KBM-7 (cell line): ENCODE measurements at places on chromosomes 4 and X.

DNA sequence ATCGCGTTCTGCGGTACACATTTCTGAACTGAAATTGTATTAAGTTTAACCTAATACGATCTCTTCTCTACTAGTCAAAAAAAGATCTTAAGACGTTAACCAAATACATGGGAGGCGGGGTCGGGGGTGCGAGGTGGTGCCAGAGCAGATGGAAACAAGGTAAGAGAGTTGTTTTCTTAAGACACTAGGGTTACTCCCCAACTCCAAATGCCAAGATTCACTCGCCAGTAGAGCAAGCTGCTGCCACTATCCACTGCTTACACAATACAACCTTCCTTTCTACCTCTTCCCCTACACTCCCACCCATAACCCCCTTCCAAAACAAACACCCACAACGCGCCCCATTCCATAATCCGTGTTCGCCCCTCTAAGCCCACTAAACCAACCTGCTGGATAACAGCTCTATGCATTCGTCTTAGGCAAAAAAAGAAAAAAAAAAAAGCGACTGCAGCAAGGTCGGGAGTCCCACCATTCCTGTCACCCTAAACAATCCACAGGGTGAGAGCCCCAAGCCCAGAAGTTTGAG lies 1.3 kb downstream of the LCORL start:
- no peak for DNase-seq

GRCh38 chrX:17390419-17390850 lies 15.4 kb downstream of the NHS start:
- no peak for DNase-seq

GRCh38 chrX:24480400-24480865 lies 15.3 kb downstream of the PDK3 start:
- DNase-seq = peak; percentile 62

- DNase-seq = no peak
Observed at GRCh38 chrX:120125444-120125843, 9.7 kb upstream of the RHOXF1 start.

- DNase-seq = no peak
Observed at GRCh38 chr4:68433582-68433981, 13.7 kb upstream of the TMPRSS11E start.

DNA sequence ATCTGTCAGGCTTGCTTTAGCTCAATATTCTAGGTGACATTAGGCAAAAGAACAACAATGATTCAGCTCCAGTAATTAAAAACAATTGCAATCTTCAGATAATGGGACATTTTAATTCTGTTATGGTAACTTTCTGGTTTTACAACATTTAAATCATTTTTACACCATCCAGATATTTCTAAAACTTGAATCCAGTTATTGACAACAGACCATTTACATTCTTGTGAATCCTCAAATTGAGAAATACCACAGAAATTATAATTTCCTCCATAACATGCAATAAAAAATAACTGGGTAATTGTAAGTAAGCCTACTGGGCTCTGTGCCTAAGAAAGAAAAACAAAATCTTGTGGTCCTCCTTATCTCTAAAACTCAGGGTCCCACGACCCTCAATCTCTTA lies 195.0 kb upstream of the S100G start:
- no peak for DNase-seq

DNA sequence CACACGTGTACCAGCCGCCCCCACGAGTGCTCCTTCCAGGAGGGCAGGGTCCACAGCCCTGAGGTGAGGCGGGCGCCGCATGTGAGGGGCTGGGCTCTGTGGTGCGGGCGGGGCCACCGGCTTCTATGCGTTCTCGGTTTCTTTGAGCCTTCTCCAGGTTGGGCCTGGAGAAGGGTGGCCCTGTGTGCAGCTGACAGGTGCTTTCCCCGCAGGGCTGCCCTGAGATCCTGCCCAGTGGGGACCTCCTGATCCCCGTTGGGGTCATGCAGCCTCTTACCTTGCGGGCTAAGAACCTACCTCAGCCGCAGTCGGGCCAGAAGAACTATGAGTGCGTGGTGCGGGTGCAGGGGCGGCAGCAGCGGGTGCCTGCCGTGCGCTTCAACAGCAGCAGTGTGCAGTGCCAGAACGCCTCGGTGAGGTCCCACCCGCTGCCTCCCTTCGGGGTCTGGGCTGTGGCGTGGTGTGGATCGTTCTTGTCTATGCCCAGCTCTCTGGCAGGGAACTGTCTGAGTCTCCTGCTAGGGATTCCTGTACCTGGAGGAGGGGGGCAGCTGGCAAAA lies 6.8 kb downstream of the PLXNA3 start:
- no peak for DNase-seq

GRCh38 chrX:57977992-57978391 lies 67.7 kb upstream of the ZXDA start:
- DNase-seq = peak; percentile 46

DNA sequence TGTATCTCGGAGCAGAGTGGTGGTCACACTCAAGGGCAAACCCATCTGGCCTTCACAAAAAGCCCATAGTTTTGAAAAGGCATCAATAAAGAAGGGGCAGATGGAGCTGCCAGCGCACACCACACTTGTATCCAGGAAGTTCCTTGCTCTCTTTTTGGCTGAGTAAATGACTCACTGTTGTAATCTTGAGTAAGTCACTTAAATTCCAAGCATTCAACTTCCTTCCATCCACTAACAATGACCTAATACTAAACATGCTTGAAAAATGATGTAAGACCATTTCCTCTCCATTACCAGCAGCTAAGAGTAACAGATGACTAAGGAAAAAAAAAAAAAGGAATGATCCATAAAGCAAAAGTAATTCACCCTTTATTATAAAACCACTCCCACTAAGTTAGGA lies 32.4 kb upstream of the MYOZ2 start:
- peak; percentile 72 for DNase-seq

DNA sequence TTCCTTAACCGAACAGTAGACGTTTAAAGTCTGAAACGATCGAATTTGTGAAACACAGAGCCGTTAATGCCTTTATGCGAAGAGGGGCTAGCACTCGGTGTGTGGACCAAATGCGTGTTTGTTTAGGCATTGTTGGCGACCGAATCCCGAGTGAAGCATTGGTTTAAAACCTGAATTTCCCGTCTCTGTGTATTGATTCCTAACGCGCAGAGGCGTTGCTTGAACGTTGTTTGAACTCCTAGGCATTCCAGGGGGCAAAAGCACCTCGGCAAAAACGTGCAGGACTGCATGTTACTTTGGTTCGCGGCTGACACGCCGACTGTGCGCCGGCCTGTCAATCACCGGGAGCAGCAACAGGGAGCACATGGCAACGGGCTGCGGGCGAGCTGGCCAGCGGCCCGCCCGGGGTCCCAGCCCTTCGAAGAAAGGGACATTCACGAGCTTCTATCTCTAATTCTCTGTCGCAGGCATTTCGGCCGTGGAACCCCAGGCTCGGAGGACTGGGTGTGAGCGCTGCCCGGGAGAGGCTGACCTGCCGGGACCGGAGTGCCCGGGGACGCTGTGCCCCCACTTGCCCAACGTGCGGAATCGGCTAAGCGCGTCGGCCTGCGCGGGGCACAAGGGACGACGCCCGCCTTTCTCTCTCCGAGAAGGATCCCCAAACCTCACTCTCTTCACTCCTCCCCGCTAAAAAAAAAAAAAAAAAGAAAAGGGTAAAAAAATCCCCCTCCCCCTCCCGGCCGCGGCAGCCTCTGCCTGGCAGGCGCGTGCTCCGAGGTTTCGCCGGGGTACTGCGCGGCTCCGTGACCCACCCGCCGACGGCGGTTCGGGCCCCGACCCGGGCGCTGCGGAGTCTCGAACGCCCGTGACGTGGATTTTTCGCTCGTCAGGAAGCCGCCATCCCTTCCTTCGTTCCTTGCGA lies 810 bp downstream of the SPRY1 start:
- DNase-seq = peak; percentile 60

DNA sequence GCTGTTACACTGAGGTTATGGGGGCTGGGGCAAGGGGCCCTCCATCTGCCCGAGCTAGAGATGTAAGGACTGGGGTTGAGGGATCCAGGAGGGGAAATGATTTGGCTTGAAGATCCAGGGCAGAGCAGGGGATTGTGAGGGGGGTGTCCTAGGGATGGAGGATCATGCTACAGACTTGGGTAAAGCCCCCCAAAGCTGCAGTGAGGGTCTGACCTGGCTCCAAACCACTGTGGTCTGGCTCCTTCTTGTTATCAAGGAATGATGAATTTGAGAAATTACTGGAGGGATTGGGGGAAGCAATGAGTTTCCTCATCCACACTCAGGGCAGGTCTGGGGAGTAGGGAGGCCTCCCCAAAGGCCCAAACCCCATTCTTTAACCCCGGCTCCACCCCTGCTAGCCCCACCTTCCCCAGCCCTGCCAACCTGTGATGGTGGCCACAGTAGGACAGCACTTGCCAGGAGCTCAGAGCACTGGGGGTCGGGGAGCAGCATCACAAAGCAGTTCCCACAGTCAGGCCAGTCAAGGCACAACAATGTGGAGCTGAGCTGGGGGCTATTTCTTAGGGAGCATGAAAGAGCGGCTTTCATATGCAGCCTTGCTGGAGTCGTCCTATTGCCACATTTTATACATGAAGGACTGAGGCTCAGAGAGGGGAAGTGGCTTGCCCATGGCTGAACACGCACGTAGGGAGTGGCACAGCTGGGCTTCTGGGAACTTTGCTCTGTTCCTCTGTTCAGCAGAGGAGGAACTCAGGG lies 165.5 kb downstream of the EFNB1 start:
- DNase-seq = peak; percentile 52

- DNase-seq = no peak
Observed at GRCh38 chr4:182823576-182823975, 93.6 kb downstream of the DCTD start.

DNA sequence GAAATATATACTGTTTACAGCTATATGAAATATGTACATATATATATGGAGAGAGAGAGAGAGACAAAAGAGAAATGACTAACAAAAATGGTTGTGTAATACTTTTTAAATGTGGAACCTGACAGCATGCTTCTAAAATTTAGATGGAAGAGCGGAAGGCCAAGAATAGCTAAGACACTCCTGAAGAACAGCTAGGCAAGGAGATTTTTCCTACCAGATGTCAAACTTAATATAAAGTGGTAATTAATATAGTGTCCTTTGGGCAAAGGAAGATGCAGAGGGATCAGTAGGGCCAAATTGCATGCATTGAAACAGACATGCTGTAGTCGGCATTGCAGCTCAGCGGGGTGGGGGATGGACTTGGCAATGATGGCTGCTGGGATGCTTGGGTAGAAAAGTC lies 45.2 kb downstream of the ADD1 start:
- DNase-seq = no peak

DNA sequence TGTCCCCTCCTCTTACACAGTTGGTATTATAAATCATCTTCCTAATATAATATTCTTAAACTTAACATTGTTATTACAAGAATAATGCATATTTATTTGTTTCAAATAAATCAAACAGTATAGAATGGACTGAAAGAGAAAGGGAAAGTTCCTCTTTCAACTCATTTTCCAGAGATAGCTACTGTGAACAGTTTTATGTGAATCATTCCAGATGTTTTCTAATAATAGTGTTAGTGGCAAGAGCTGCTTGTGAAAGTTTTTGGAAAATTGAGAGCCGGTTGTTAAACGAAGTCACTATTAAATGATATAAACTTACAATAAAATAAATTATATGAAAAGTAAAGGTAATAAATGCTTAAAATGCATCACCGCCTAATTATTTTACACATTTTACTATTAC lies 14.6 kb downstream of the TMSB4X start:
- no peak for DNase-seq

GRCh38 chr4:174312993-174313392 lies 29.3 kb downstream of the CEP44 start:
- no peak for DNase-seq

GRCh38 chr4:93103042-93103441 lies 725.5 kb upstream of the ATOH1 start:
- no peak for DNase-seq

DNA sequence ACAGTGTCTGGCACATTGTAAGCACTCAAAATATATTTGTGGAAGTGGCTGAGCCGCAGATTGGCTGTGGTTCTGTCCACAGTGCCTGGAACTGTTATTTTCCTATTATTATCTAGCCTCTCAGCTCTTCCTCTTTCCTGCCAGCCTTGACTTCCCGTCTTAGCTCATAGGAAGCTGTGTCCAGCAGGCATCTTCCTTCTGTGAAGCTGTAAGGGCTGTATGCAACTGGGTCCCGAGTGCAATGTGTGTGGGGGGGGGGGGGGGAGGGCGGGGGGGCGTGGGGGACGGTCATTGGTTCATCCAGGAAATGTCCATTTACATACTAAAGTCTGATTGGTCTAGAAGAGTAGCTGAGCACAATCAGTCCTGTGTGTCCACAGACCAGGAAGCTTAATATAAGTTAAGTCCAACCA lies 210.7 kb downstream of the PDGFRA start:
- DNase-seq = peak; percentile 65

DNA sequence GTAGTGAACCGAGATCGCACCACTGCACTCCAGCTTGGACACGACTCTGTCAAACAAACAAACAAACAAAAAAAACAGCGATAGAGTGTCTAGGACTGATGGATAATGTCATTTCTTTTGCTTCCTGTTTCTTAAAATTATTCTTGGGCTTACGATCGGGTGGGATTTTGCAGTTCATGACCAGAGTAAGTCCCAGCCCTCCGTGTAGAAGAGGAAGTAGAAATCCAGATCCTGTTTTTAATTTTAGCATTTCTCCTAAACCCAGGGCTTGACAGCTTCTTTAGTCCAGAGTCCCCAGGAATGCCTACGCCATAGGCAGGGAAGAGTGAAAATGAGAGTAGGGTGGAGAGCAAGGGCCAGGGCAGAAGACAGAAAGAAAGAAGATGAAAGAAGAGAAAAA lies 94.3 kb downstream of the HPRT1 start:
- DNase-seq = peak; percentile 69

- no peak for DNase-seq
Observed at GRCh38 chr4:94274912-94275311, 67.2 kb downstream of the SMARCAD1 start.

DNA sequence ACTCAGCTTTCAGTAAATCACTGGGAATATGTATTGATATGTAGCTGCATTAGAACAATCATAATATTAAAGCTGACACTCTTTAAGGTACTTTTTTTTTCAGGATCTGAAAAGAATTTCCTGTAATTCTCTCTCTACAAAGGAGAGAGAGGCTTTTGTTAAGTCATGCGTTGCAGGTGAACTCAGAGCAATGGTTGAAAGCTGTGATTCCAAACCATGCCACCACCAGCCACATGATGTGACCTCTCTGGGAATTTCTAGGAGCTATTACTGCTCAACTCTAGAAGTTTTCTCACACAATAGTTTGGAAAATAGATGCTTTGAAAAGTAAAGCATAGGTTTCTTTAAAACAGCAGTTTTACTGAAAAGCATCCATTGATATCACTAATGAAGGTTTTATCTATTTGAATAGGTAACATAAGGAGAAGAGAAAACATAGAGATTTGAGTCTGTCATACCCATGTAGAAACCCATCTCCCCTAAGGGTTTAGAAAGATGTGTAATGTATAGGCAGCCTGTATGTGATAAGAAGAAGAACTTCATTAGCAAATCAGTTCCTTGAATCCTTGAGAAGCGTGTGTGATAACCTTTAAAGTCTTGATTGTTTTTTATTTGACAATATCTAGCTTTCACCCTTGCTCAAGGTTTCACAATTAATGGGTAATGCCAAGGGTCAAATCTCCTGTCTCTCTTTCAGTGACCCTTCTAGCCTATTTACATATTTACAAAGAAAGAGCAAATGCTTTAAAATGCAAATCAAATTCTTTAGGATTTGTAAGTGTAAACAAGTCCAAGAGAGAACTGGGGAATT lies 161.0 kb upstream of the ANKRD50 start:
- DNase-seq = no peak
